ENCODE measurements at places on chromosomes 3 and 15.

DNA sequence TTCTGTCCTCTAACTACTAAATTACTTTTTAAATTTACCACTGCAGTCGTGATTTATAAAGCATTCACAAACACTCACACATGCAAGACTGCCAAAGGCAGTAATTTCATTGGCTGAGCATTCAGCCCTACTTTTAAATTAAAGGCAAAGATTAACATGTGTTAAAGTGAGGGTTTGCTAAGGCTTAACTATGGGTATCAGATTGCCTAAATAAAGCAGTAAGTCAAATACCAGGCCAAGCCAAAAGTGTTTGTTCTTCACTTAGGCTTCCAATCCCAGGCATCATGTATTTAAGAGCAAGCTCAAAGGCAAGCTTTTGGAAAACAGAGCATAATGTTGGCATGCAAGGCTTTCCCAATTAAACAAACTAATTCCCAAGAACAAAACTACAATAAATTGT is 187.3 kb downstream of the SUCNR1 start:
- no peak for DNase-seq

DNA sequence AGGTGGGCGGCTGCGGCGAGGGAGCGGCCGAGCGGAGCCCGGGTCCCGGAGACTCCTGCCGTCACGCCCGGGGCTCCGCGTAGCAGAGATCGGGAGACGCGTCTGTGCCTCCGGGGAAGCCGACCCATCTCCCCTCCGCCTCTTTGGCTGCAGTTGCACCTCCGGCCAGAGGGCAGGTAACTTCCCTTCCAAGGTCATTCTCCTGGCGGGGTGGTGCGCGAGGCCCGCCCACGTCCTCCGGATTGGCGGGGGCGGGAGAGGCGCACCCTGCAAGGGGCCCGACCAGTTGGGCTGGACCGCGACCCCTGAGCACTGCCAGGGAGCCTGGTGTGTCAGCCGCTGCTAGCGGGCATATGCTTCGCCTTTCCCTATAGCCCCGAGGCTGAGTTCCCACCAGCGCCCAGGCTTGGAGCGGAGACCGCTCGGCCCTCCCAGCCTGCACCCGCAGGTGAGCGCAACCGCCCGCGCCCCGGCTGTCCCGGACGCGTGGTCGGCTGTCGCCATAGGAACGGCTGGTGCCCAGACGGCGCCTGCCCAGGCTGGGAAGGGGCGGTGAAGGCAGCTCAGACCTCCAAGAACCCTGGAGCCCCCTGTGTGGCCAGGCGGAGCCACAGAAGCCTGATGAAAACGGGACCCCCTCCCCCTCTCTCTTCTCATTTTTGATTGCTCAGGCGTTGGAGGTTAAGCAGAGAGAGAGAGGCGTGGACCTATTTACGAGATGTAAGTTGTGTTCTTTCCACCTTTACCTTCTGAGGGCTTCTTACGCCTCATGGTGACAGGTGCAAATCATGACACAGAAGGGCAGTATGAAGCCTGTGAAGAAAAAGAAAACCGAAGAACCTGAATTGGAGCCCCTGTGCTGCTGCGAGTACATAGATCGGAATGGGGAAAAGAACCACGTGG is 453 bp downstream of the ZDHHC23 start:
- no peak for DNase-seq

- no peak for DNase-seq
Observed at GRCh38 chr3:62007036-62007435, 366.3 kb downstream of the FEZF2 start.

- DNase-seq, result no peak
Observed at GRCh38 chr15:94335616-94336015, 104.3 kb downstream of the MCTP2 start.

- DNase-seq, result no peak
Observed at GRCh38 chr3:79765911-79766310, 1.9 kb downstream of the ROBO1 start.

Measured in activated naive CD4-positive, alpha-beta T cell (primary cell).